ENCODE measurements at places on chromosomes 4 and X.

GRCh38 chr4:83040269-83040668 is 5.3 kb downstream of the COPS4 start:
- no peak for DNase-seq

GRCh38 chrX:23228454-23228853 is 106.2 kb upstream of the PTCHD1 start:
- DNase-seq = no peak

DNA sequence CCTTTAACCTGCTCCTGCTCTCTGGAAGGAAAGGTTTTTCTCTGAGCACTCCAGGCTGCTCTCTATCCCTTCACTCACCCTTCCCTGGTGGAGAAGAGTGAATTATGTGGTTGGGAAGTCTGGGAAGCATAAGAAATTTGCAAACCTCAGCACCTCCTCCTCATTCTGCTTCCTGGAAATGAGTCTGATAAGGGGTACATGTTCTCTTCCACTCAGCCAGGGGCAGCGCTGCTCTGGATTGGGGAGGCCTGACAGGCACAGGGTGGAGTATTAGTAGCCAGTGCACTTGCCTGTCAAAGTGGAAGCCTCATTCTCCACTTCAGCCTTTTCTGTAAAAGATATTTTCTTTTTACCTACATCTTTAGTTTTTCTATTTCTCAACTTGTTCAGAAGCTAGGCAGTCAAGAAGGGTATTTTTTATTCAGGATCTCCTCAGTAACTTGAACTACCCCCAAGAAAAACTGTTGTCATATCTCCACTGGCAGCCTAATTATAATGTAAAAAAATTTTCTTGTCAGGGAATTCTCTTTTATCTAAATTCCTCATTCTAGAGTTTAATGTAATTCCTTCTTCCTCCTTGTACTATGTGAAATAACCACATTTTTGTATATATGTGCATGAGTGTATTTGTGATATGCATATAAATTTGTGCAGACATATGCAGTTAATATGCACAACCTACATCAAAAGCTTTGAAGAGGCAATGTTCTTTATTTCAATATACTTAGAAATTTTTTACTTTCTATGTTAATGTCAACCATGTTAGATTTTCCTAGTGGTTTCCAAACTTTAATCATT is 15.3 kb downstream of the ADAMTS3 start:
- no peak for DNase-seq

DNA sequence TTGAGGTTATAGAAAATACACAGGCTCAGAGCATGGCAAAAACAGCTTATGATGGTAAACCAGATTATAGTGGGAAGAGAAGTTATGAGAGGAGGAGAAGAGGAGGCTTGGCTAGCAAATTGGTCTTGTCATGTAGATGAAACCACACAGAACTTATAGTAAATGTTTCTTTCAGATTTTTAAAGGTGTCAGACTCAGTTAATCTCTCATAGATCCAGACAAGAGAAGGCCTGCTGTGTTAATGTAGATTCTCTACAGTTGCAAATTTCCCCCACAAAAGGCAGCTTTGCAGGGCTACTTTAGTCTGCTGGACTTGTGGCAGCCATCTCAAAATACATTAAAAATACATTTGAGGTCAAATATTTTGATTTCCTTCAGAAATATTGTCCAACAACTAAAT is 1731.7 kb downstream of the ARAP2 start:
- DNase-seq = no peak

GRCh38 chr4:169195032-169195431 is 75.7 kb downstream of the SH3RF1 start:
- no peak for DNase-seq

- no peak for DNase-seq
Measured at GRCh38 chr4:16952896-16953630, 54.6 kb upstream of the LDB2 start.

DNA sequence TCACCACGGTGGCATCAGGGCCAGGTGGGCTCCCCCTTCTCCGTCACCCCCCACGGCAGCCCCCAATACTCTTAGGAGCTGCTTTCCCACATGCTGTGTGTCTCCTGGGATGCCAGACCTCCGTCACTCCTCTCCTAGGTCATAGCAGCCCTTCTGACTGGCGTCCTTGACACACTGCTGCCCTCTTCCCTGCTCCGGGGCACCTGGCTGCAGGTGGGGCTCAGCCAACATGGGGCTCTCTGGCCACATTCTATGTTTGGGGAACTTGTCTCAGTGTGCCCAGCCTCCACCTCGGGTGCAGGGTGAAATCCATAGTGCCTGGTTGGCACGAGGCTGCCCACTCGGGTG is 13.8 kb downstream of the TMEM175 start:
- DNase-seq = no peak

Measured in CD4-positive, alpha-beta T cell treated with Interleukin-6 for 4 hours (primary cell).